ENCODE measurements at places on chromosomes 3 and 15.

DNA sequence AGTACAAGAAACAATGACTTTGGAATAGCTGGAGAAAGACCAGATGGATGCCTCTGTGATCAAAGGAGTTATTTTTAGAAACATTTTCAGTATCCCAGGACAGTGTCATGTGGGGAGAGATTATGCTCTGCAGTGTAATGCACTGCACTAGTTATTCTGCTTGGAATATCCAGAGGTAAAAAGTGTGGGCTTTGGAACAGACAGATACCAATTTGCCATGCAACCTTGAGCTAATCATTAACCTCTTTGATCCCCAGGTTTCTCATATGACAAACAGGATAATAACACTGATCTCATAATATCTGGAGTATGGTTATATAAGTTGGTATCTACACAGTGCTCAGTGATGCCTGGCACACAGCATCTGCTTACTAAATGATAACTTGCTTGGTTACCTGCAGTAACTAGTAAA, 12.2 kb upstream of the SLC7A14 start:
- no peak for DNase-seq

GRCh38 chr3:151305060-151305774, 11.4 kb downstream of the GPR87 start:
- DNase-seq, result no peak

GRCh38 chr3:30766522-30766921, 127.9 kb downstream of the GADL1 start:
- no peak for DNase-seq

GRCh38 chr3:10848261-10848660, 32.2 kb downstream of the SLC6A11 start:
- DNase-seq, result no peak

GRCh38 chr3:41581700-41582099, 380.2 kb downstream of the ULK4 start:
- no peak for DNase-seq

DNA sequence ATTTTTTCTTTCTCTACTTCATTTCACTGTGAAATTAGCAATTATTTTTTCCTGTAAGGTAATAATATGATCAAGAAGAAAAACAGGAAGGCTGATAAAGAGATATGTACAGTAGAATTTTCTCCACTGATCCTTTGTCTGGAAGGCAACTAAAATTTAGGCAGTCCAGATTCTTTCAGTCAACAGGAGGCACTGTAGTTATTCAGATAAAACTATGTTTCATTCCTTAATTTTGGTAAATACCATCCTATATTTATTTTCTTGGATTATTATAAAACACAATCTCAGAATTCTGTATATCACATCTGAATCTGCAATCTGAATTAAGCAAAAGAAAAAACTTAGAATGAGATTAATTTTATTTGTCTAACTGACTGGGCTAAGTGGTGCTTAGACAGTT, 343.2 kb downstream of the LSAMP start:
- DNase-seq, result no peak

- DNase-seq, result no peak
Observed at GRCh38 chr3:37766797-37767776, 94.6 kb upstream of the CTDSPL start.

DNA sequence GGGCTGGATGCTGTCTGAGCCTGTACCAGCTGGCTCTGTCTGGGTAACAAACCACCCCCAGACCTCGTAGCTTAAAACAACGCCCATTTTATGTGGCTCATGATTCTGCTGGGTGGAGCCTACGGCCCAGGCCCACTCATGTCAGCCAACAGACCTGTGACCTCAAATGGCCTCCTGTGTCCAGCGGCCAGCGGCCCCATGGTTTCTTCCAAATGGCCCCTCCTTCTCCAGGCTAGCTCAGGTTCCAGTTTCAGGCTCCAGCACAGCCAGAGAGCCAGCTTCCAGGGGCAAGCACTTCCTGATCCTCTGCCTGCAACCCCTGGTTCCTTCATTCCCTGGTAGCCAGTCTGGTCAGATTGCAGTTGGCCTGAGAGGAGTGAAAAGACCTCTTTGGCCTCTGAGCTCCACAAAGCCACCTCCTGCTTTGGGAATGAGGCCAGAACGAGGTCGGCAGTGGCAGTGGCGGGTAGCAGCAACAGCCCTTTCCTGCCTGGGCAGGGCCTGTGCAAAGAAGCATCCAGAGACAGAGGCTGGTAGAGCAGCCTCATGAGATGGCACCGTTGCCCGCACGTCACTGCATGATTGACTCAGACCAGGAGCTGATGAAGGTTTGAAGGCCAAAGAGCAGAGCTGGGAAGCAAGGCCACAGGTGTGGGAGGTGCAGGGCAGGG, 21.0 kb upstream of the PLXNA1 start:
- DNase-seq, result no peak

- no peak for DNase-seq
Observed at GRCh38 chr3:30500666-30501399, 105.6 kb upstream of the TGFBR2 start.

DNA sequence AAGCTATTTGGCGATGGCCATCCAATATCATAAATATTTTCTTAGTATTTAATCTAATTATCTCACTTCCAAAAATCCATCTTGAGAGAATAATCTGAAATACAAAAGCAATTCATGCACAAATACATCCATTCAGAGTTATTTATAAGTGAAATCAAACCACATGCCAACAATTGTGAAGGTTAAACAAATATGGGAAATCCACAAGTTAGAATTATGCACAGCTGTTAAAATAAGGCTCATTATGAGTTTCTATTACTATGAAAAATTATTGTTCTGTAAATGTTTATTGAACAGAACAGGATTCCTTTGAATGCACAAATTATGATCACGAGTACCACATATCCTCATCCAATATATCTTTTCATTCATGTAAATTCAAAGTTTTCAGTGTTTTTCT, 267.7 kb downstream of the PLOD2 start:
- DNase-seq, result no peak

- no peak for DNase-seq
Observed at GRCh38 chr3:71606582-71606981, 23.1 kb upstream of the FOXP1 start.

- DNase-seq, result no peak
Observed at GRCh38 chr15:94467034-94467433, 235.7 kb downstream of the MCTP2 start.

DNA sequence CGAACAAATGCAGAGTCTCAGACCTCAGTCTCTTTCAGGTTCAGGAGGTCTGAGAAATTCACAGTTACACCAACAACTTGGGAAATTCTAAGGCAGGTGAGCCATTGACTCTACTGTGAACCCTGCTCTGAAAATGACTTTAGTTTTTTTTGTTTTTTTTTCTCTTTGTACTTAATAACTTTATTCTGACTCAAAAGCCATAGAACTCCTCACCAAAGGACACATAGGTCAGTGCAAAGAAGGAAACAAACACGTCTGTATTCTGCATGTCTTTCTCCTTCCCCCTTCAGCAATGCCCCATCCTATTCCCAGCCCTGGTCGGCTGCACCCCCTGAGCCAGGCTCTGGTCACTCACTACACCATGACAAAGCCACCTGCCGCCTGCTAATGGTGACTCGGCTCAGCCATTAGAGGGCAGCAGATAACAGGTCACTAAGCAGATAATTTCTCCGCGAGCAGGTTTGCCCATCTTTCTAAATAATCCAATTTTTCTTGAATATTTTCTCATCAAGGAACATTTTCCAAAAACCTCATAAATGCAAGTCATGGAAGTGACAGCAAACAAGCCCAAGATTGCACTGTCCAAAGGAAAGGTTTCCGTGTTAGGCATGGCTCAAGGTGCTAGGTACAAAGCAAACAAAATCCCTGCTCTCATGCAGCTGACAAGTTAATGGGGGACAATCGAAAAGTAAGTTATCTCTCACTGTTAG, 37.7 kb downstream of the TM4SF4 start:
- DNase-seq, result no peak

- DNase-seq, result no peak
Observed at GRCh38 chr3:143585720-143586456, 262.4 kb downstream of the SLC9A9 start.

- no peak for DNase-seq
Observed at GRCh38 chr3:185024966-185025365, 127.9 kb downstream of the C3orf70 start.

DNA sequence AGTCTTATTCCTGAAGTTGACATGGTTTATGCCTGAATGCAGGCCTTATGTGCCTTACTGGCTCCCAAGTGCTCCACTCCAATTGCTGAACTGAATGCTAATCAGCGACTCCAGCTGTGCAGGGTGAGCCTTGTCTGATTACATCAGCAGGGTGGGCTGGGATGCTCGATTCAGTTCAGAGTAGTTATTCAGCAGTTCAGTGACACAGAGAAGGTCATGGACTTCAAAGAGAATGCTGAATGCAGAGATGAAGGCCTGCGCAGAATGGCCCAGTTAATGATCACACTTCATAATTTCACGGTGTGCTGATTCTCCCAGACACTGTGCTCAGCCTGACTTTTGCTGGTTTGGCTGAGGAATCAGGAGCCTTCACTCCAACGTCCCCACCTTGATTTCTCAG, 63.6 kb downstream of the CLDN1 start:
- DNase-seq, result no peak

DNA sequence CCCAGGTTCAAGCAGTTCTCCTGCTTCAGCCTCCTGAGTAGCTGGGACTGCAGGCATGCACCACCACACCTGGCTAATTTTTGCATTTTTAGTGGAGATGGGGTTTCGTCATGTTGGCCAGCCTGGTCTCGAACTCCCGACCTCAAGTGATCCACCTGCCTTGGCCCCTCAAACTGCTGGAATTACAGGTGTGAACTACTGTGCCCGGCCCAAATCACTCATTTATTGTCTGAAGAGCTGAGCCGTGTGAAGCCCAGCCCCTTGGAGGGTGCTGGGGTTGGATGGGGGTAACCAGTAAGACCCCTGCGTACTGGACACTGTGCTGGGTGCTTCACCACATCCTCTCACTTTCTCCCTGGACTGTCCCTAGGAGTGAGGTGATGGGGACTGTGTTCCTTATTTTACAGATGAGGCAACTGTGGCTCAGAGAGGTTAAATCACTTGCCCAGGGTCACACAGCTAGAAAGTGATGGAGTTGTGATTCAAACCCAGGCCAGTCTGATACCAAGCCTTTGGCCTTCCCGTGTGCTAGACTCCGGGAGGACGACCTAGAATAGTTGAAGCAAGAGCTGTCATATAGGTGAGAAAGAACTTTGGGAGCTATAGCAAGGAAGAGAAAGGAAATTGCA, 41.7 kb upstream of the IREB2 start:
- DNase-seq, result no peak

- no peak for DNase-seq
Observed at GRCh38 chr15:91520850-91521249, 332.7 kb upstream of the SLCO3A1 start.

- DNase-seq, result peak; percentile 84
Observed at GRCh38 chr15:75455424-75455981, 4.0 kb upstream of the SIN3A start.

DNA sequence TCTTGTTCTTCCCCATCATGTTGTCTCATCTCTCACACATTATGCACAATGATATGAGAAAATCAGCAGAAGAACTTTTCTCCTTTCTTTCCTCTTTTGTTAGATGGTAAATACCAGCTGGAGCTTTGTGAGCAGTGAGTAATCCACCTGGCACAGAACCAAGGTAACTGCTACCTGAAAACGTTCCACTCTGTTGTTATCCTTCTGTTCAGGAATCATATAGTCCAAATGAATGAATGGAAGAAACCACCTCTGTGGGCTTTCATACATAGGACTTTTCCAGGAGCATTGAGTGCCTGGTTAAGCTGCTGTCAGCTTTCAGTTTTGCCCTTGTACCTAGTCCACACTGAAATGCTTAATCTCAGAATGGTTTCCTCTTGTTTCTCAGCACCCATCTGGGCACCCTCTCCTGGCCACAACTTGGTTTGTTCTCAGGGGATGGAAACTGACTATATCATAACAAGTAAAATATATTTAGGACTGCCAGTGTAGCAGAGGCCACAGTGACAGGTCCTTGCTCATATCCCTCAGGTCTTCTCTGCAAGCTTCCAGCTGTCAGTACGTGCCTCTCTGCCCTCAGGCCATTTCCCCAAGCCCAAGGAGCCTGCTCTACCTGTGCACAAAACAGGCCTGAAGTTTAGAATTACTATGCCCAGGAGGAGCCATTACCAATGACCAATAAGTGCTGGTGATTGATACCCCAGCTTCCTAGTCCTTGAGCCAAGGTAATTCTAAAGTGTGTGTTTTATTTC, 23.5 kb upstream of the SLC4A7 start:
- no peak for DNase-seq

DNA sequence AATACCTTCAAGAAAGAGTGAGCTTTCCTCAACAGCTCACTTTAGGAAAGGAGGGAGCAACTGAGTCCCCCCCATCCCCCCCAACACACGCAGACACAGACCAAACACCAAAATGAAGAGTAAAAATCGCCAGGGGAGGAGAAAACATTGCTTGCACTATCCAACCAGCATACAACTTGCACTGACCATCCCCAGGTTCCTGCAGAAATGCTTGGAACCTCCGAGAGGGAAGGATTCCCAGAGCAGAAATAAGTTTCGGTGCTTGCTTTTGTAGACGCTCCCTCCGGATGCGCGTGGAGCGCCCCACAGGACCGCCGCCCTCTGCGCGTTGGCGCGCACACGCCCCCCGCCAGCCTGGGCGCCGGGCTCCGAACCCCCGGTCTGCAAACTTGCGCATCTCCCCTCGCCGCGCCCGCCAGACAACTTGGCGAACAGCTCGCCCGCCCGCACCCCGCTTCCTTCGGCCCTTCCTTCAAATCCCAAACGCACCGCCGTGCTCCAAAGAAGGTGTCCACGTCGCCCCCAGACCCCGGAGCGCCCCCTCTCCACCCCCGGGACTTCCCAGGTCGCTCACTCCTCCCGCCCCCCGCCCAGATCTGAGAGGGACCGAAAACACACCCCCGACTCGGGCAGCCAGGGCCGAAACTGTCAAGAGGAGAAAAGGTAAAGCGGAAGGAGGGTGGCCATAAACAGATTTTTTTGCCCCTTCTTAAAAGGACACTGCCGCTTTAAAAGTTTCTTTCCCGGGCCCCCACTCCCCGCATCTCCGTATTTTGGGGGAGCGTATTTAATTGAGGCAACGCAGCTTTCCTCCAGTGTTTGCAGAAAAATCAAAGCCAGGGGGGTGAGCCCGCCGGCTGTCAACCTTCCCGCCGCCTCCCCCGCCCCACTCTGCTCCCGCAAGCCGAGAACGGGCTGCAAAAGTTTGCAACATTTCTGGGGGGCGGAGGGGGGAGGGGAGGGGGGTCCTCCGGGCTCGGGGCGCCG, 859 bp downstream of the RORA start:
- DNase-seq, result no peak

GRCh38 chr3:13633176-13633575, 84.3 kb downstream of the FBLN2 start:
- DNase-seq, result no peak

DNA sequence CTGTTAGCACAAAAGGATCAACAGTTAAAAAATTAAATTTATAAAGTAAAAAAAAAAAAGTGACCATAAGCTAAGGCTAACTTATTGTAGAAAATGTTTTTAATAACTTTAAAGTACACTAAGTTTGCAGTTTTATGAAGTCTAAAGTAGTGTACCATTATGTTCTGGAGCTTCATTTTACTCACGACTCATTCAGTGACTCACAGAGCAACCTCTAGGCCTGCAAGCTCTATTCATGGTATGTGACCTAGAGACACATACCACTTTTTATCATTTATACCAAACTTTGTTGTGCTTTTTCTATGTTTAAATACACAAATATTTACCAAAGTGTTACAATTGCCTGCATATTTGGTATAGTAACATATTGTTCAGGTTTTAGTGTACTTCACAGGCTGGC, 1552.3 kb downstream of the OTOL1 start:
- no peak for DNase-seq

Measured in stimulated activated CD8-positive, alpha-beta memory T cell treated with anti-CD3 and anti-CD28 coated beads, Interleukin-4, amount 100 ng/mL, for 24 hours (primary cell).